ENCODE measurements at places on chromosomes 5 and 9. TPM values are rescaled to one million over a fixed set of nuclear protein-coding genes. Genes with fewer than 3 reads are reported as not detected.
A peak's percentile ranks its signal among the peaks of the same experiment; 100 is the strongest.

HOMER1 gene
- 11.1 TPM for total RNA-seq

AGXT2 gene
- total RNA-seq = not detected

GRCh38 chr9:126236273-126236672, 90.4 kb upstream of the MVB12B start:
- no peak for DNase-seq

DNA sequence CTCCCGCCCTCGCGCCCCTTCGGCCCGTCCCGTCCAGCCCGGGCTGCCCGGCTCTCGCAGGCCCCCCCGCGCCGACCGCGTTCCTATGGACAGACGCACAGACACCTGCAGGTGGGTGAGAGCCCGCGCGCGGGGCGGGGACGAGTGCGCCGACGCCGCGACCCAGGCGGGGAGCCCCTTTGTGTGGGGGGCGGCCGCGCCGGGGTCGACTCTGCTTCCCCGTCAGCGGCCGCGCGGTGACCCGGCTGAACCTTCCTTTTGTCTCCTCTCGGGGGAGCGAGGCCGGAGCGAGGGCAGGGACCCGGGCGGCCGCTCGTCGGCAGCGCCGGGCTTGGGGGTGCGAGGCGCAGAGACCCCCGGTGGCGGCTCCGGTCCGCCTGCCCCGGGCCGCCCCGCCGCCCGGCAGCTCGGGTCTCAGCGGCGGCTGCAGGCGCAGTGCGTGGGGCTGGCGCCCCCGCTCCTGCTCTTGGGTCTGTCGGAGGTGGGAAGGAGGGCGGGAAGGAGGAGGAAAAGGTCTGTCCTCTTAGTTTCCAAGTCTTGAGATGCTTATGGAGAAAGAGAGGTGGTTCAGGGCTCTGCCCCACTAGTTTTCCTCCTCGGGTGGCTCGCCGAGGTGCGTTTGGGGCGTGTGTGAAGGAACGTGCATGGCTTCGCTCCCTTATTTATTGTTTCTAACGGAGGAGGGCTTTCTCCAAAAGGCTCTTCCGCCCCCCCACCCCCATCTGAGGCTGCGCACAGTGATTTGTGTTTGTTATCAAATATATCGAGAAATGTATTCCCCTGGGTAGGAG, 576 bp downstream of the KIAA1958 start:
- DNase-seq = peak; percentile 76

TMEM171 gene
- 6.7 TPM for total RNA-seq

PCDHB3 gene
- total RNA-seq = 1.1 TPM

DNA sequence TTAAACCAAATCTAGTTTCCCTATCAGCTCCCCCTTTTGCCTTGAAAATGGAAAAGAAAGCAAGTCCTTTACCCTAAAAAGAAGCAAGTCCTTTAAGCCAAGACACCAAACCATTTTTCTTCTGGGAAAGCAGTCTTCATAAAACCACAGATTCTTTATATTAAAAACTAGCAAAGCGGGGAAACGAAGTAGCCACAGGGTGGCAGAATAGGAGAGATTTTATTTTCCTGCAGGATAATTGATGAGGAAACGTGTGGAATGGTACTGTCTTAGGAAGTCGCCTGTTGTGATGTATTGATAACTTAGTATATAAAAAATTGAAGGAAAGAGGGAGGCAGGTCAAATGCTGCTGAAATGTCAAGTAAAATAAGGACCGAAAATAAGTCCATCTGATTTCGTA, 41.1 kb downstream of the ZNF883 start:
- peak; percentile 51 for DNase-seq

GRCh38 chr5:115375893-115376292, 79.4 kb upstream of the CCDC112 start:
- DNase-seq = no peak

MSMP gene
- total RNA-seq = not detected

DNA sequence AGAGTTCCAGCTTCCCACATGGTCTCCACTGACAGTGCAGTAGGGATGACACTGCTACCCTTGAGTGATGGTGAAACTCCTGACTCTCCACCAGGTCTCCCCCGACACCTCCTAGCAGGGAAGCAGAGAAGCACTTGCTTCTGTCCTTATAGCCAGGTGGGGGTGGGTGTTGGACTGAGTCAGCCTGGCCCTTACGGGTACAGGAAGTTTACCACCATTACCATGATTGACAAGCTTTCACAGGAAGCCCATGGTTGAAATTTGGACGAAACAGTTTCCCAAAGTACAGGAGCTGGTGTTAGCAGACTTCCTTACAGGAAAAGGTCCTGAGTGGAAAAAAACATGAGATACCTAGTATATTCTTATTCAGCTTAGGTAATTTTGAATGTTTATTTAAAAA, 3.1 kb upstream of the FBXL7 start:
- no peak for DNase-seq

DNA sequence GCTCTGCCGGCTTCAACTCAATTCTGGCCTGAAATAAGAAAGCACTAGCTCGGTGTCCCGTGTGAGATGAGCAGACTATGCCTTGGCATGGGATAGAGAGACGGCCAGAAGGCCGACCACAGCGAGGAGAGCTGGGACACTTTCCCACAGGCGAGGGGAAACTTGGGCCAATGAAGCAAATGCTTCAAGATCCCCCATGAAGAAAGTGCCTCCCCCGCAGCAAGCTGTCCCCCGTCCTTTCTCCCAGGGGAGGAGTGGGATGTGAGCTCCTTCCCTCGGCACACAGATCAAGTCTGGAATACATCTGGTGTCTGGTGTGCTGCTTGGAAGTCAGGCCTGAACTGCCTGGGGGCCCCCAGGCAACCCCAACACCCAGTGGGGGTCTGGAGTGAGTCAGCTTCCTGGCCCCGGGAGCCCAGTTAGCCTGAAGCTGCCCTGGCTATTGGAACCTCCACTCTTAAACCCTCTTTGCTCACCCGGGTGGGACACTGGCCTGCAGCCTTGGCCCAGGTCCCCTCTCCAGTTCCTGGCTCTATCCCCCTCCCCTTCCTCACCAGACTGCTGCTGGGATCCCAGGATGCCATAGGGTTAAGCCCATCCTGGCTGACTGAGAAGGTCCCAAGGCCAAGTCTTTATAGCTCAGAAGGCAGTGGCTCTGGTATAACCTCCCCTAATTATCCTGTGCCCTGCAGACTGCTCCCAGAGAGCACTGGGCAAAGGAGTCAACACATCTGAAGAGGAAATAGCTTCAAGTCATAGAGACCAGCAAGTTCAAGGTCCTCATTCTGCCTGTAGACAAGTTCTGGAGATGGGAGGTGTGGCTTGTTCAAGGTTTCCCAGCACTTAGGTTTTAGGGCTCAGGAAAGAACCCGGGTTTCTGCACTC, 205.3 kb downstream of the TTLL11 start:
- DNase-seq = peak; percentile 31

- no peak for DNase-seq
These were observed 2.0 kb upstream of the F2RL2 start for GRCh38 chr5:76625087-76625815.

MSX2 gene
- 2.4 TPM for total RNA-seq

- peak; percentile 79 for DNase-seq
These were observed 13.6 kb upstream of the GM2A start for GRCh38 chr5:151239237-151239861.

DNA sequence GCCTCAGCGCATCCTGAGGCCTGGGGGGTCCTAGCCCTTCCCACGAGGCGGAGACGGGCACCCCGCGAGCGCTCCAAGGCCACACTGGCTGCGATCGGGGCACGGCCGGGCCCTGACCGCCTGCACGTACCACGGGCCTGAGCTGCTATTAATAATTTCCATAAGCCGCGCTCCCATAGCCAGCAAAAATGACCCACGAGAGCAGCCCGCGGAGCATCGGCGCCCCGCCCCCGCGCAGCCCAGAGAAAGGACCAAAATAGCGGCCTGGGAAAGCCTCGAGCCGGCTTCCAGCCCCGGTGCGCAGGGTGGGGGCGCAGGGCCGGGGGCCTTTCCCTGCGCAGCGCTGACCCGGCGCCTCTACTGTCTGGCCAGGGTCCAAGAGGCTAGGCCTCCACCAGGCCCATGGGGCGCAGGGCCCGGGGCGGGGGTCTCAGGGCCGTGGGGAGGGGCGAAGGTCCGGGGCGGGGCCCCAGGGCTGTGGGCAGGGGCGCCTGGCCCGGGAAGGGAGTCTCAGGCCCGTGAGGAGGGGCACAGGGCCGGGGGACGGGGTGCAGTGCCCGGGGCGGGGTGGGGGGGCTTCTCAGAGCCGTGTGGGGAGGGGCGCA, 54.4 kb downstream of the EXD3 start:
- DNase-seq = peak; percentile 16

S100Z gene
- not detected for total RNA-seq

DNA sequence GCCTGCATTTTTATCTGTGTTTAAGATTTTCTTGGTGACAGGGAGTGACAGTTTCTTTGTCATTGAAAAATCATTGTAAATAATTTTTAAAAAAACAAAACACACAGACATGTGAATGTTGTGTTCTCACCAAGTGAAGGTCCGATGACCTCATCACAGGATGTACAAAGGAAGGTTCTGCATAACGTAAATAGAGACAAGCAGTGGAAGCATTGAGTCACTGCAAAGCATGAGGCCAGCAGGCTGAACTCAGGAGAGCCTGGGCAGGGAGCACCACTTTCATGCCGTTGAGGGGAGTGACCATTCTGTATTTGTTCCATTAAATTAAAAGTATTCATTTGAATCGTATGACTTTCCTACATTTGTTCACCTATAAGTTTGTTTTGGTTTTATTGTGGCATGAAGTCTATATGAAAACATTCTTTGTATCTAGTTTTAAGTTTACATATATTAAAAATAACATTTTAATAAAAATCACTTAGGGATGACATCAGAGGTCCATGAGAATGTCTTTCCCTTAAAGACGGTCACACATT, 70.4 kb upstream of the TLE1 start:
- DNase-seq = peak; percentile 93

- DNase-seq = peak; percentile 45
These were observed 2.0 kb downstream of the ERBIN start for GRCh38 chr5:65928322-65928752.

DNA sequence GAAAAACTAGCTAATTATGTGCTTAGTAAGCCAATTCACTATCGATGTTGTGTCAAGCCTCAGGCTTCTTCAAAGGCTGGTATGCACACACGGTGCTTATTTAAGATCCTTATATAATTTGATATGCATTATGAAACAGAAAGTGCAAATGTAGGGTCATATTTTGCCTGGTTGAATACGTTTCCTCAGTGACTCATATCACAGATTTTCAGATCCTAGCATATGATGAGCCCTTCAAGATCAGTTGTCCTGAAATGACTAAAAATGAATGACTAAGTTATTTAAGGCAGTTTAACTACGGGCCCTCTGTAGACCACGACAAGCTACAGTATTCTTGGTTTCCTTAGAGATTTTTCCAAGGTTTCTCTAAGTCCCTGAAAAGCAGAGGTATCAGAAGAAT, 778.3 kb downstream of the PRELID2 start:
- peak; percentile 33 for DNase-seq

GRCh38 chr5:44885903-44886302, 77.2 kb downstream of the MRPS30 start:
- DNase-seq = peak; percentile 1

- no peak for DNase-seq
These were observed 150.7 kb upstream of the RASGRF2 start for GRCh38 chr5:80809451-80809850.

GRCh38 chr5:168128111-168128510, 163.3 kb upstream of the WWC1 start:
- DNase-seq = no peak

FIBCD1 gene
- total RNA-seq = 20.2 TPM

- no peak for DNase-seq
These were observed 123.7 kb downstream of the WNK2 start for GRCh38 chr9:93307468-93308157.

AUH gene
- total RNA-seq = 8.7 TPM

DNA sequence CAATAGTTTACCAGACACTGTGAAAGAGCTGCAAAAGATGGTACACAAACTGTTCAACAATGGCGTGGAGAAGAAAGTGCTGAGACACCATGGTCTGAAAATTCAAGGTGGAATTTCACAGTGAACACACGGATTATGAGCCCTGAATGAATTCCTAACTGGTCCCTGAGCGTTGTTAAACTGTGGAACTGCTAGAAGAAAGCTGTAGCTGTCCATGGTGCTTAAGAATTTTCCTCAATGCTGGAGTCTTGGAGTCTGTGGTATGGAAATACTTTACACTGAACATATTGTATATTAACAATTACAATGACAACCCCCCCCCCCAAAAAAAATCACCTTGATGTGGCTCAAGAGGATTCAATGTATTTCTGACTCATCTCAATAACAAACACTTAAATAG, 68.5 kb downstream of the SLC24A2 start:
- DNase-seq = peak; percentile 50

MAP1B gene
- 149 TPM for total RNA-seq

GRCh38 chr9:93875330-93875729, 79.8 kb downstream of the BARX1 start:
- DNase-seq = no peak

DNA sequence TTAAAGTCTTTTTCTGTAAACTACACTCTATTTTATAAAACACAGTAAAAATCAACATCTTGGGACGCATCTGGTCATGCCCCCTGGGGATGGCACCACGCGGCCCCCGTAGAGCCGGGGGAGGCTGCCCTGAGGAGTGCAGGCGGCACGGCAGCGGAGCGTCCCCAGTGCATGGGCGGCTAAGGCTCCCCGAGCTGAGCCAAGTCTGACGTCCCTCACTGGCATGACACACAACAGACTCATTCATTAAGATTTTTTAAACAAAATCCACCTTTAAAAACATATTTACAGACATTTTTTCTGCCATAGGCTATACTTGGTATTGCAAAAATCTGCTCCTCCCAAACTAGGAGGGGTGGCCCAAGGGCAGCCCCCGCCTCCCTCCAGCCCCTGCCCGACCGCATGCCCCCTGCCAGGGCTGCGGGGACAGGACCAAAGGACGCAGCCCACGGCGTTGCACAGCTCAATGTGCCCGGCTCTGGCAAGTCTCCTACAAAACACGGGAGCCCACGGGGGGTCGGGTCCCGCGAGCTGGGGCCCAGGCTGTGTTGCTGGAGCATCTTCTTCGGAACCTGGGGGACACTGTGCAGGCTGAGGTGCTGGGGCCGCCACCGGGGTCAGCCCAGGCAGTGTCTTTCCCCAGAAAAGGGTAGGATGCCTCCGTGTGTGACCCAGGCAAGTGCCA, 11.8 kb upstream of the SEC16A start:
- DNase-seq = peak; percentile 73

LCN1 gene
- not detected for total RNA-seq

DNA sequence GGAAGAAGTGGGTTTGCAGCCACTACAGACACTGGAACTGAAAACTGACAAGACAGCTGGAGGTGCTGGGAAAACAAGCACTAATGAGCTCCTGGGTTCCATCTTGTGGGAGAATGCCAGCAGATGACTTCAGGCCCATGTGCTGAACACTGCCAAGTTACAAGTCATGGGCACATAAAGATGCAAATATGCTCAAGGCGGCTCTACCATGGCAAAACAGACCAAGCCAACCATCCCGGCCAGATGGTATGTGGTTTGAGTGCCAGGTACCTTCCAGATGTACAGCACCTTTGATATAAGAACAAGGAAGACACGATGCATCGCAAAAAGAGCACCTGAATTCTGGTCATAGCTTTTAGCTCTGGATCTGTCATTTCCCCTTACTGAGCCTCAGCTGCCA, 19.9 kb downstream of the TNFSF8 start:
- DNase-seq = peak; percentile 56

All from GM23248 (cell line).